LHCN-M2 (cell line): ENCODE measurements at places on chromosomes 2 and 18. TPM values are rescaled to one million over a fixed set of nuclear protein-coding genes. Genes with fewer than 3 reads are reported as not detected.
A peak's percentile ranks its signal among the peaks of the same experiment; 100 is the strongest.

The FAM110C gene
- total RNA-seq, result not detected in 2 replicates

The SLC16A14 gene
- 0.11 TPM in 1 of 2 replicates, not detected in the other for total RNA-seq

The PTH2R gene
- total RNA-seq, result not detected in 2 replicates

The MEX3C gene
- total RNA-seq, result 36.1 and 37.6 TPM in 2 replicates

The SOWAHC gene
- 6.4 and 7.3 TPM in 2 replicates for total RNA-seq

The CYS1 gene
- total RNA-seq, result 0.13 TPM in 1 of 2 replicates, not detected in the other

The FOXD4L1 gene
- total RNA-seq, result 0.06 TPM in 1 of 2 replicates, not detected in the other

The ABCB11 gene
- total RNA-seq, result not detected in 2 replicates

The FTCDNL1 gene
- 0.75 and 0.77 TPM in 2 replicates for total RNA-seq

DNA sequence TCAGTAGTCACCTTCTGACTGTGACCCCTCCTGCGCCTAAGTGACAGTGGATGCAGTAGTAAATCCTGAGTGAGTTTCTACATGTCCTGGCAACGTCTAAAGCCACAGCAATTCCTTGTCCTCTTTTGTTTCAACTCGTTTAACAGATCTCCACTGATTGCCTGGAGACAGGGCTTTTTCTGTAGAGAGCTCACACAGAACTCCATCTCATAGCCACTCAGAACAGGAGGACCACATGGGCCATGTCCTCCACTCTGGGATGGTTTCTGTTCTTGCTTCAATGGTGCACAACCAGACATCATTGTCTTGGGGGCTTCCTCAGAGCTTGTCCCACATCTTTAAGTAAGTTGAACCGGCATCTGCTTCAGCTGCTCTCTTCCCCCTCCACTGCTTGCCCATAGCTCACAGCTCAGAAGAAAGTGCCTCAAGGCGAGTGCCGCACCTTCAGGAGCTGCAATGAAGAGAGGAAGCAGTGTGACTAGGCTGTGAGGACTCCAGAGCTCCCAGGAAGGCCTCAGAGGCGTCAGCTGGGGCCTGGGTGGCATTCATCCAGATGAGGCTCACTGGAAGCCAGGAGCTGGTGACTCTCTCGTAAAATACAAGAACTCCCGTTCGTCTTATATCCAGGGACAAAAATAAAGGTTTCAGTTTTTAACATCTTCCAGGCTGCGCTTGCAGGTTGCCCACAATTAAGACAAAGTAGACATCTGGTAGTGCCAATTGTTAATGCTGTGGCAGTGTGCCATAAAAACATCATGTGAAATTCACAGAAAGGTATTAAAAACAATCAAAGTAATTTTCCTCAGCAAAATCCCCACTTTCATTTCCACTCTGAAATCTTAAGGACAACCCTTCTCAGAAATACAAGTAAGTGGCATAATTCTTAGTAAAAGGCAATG lies 37.3 kb downstream of the ST3GAL5 start:
- DNase-seq, result no peak

DNA sequence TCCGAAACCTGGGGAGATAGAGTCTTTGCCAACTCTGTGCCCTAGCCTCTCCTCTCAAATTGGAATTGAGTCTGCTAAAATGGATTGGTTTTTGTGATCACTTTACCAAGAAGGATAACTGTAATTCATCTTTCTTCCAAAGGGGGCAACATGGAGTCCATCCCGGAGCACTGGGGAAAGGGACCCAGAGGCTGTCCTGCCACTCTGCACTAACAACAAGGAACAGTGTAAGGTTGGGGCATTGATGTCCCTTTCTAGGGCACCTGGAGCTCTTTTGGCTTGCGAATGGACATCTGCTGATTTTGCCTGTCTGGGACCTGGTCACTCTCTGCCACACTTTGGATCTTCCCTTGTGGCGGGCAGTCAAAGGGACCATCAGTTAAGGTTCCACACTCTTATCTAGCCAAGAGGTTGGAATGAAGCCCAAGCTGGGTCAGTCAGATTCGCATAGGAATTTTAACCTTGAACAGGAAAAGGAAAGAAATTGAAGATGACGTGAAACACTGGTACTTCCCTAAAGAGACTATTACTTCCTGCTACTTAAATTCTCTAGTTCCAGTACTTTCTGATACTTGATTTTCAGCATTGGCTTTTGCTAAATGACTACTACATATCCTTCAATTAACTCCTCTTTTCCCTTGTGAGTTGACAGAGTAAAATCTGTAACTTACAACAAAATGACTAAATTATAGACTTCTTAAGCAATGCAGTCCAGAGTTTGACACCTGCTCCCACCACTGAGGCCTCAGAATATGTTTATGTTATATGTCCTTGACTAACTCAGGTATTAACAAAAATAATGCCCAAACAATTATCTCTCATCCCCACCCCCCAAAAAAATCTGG lies 64.7 kb upstream of the KLF7 start:
- no peak for DNase-seq

- DNase-seq, result no peak
Observed at GRCh38 chr2:529424-529823, 147.8 kb downstream of the TMEM18 start.

GRCh38 chr2:197972061-197972460 lies 167.7 kb downstream of the PLCL1 start:
- peak; percentile 50 for DNase-seq

GRCh38 chr2:54632733-54633692 lies 90.4 kb upstream of the EML6 start:
- DNase-seq, result peak; percentile 72

DNA sequence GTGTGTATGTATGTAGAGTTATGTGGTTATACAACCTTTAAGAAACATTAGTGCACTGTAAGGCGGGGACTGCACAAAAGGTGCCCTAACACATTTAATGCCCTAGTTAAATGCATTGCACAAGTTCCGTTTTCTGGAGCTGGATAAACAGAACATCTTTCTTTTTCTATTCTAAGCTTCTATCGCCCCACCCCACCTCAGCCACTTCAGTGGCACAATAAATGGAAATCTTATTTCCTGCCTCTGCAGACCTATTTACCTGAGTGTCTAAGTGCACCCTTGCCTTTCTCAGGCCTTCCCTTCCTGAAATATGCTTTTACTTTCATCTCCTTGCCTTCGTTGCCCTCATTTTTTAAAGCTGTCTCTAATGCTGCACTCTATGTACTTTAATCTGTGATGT lies 123.5 kb downstream of the TANC1 start:
- DNase-seq, result no peak

DNA sequence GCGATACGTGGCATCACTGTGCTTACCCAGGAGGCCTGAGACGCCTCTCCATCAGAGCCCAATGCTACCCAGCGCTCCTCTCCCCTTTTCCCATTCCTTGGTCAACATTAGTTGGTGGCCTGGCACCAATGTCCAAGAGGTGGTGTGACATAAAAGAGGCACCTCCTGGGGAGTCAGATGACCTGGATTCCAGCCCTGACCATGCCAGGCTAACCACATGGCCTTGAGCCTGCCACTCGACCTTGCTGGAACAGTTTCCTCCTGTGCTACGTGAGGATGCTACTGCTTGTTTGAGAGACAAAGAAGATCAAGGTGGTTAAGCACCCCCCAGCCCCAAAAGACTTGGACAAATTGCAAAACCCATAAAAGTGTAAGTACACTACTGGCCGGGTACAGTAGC lies 76.6 kb downstream of the INPP4A start:
- no peak for DNase-seq

DNA sequence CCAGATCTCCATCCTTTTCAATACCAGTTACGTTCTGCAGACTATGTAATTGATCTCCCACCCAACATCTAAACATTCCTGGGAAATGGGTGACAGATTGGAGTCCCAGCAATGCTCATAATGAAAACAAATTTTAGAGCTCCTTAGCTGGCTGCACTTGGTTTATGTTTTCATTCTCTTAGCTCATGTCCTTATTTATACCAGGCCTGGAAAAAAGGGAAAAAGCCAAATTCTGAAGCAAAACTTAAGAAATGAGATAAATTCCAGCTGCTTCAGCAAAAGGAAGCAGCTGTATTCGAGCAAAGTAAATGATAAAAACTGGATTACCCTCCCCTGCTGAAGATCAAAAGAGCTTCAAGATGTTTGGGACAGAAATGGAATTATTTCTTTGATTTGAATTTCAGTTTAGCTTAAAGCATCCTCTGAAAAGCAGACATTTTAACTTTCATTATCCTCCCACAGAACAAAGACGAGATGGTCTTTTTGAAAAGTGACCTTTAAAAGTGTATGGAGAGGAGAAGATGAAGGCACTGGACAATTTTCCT lies 196.5 kb upstream of the THUMPD2 start:
- no peak for DNase-seq

DNA sequence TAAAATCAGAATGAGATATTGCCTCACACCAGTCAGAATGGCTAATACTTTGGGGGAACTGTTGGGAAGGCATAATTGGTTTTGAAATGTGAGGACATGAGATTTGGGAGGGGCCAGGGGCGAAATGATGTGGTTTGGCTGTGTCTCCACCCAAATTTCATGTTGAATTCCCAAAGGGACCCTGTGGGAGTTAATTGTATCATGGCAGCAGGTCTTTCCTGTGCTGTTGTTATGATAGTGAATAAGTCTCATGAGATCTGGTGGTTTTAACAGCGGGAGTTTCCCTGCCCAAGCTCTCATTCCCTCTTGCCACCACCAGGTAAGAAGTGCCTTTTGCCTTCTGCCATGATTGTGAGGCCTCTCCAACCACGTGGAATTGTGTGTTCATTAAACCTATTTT lies 59.6 kb downstream of the CSRNP3 start:
- peak; percentile 23 for DNase-seq

DNA sequence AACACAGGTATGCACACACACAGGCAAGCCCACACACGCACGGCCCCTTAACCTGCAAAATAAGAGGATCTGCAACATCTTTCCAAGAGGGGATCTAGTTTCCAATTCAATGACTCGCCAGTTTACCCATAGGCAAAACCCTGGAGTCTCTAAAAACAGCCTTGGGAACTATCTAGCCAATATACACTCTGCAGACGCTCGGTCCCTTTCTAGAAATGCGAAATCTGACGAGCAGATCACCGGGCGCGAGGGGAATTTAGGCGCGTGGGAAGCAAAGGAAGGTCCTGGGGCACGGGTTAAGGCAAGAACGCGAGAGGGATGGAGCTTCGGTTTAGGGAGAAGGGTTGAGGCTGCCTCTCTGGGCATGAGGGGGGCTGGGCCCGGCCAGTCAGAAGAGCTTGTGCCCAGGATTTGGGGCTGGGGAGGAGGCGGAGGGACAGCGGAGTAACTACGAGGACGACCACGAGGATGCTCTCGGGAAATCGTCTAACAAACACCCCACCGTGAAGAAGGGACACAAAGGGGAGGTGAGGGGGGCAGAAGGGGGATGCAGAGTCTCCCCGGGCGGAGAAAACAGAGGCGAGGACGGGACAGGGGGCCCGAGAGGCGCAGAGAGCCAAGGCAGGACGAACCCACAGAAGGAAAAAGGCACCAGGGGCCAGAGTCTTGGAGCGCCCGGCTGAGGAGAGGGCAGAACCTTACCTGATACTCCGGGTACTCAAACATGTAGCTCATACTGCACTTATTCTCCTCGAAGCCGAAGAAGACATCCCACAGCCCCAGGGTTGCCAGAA lies 542 bp downstream of the PGAP1 start:
- peak; percentile 39 for DNase-seq

GRCh38 chr18:31446854-31447253 lies 687 bp upstream of the DSG3 start:
- DNase-seq, result no peak

DNA sequence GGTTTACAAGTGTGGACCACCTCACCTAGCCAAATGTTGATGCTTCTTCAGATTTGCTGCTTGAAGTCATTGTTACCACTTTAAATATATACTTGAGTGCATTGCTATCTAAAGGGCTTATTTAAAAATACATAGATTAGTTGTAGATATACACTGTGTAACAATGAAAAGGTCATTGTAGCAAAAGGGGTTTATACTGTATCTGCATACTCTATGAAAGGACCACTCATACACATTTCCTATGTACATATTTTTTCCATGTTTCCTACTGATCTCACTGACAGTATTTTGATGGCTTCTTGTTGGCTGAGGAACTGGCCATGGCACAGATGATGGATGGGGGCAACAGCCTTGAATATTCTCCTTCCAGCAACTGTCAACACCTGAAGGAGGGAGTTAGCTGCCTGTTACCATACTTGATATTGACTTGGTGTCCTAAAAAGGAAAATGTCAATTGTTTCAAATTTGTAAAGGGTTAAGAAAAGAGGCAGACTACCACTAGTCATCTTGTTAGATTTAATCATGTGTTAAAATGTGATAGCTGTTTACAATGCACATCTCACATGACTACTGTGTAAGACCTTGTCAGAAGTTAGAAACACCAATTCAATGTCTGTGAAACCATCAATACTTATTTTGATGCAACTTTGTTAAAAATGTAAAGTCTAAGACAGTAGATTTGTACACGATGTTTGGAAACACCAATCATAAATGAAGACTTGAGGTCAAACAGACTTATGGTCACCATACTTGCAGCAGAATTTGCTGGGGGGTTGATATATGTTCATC lies 33.5 kb downstream of the RAB10 start:
- no peak for DNase-seq

GRCh38 chr2:111936881-111937280 lies 38.5 kb downstream of the MERTK start:
- DNase-seq, result no peak

- no peak for DNase-seq
Observed at GRCh38 chr2:222840060-222840802, 20.6 kb upstream of the ACSL3 start.

- DNase-seq, result no peak
Observed at GRCh38 chr2:159441182-159441581, 154.7 kb upstream of the WDSUB1 start.

- DNase-seq, result no peak
Observed at GRCh38 chr2:20196053-20196656, 28.8 kb downstream of the SDC1 start.

- no peak for DNase-seq
Observed at GRCh38 chr2:216922175-216922780, 62.4 kb upstream of the TNP1 start.

DNA sequence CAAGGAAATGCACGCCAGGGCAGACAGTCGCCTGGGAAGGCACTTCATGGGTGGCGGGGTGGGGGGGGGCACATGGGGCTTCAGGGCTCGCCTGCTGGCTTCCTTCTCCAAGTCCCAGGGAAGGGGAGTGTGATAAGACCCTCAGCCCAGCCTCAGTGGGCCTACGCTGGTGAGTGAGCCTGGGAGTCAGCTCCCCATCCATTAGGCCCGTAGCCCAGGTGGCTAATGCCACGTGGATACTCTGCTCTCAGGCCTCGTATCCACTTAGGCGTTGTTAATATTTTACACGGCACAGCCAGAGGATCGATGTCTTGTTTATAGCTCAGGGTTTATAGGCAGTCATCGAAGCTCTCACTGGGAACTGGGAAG lies 47.1 kb downstream of the KCNIP3 start:
- DNase-seq, result no peak

- DNase-seq, result no peak
Observed at GRCh38 chr18:31577195-31577594, 14.5 kb upstream of the TTR start.
